ENCODE measurements at places on chromosomes 13 and 19. TPM values are rescaled to one million over a fixed set of nuclear protein-coding genes. Genes with fewer than 3 reads are reported as not detected.

Gene MEIS3
- total RNA-seq = 7.2 TPM

Gene ZNF579
- 7.6 TPM for total RNA-seq

Gene VAV1
- total RNA-seq = not detected

Gene INSR
- total RNA-seq = 54.2 TPM

Gene OXGR1
- total RNA-seq = not detected

Gene TEX29
- not detected for total RNA-seq

Gene KLK2
- total RNA-seq = not detected

Gene DCUN1D2
- total RNA-seq = 15.7 TPM

Gene GNG14
- total RNA-seq = not detected

Data from placental epithelial cell (primary cell).